Activated naive CD4-positive, alpha-beta T cell (primary cell): ENCODE measurements at places on chromosomes 1 and 21.

- DNase-seq = no peak
Measured at GRCh38 chr1:21664806-21665588, 4.2 kb downstream of the RAP1GAP start.

DNA sequence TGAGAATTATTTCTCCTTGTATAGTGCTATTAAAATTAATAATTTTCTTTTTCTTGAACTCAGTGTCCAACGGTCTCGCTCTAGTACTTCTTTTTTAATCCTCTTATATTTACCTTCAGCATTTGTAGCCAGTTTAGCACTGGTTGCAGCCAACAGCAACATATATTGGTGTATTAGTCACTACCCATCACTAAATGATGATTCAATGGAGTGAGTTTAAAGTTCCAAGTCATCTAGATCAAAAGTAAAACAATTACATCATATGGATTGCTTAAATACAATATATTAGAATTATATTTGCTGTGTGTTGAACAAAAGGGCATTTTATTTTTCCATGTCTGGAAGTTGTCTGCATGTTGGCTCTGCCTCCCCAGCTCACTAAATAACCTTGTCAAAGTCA is 591.8 kb downstream of the ADGRL2 start:
- DNase-seq = no peak

DNA sequence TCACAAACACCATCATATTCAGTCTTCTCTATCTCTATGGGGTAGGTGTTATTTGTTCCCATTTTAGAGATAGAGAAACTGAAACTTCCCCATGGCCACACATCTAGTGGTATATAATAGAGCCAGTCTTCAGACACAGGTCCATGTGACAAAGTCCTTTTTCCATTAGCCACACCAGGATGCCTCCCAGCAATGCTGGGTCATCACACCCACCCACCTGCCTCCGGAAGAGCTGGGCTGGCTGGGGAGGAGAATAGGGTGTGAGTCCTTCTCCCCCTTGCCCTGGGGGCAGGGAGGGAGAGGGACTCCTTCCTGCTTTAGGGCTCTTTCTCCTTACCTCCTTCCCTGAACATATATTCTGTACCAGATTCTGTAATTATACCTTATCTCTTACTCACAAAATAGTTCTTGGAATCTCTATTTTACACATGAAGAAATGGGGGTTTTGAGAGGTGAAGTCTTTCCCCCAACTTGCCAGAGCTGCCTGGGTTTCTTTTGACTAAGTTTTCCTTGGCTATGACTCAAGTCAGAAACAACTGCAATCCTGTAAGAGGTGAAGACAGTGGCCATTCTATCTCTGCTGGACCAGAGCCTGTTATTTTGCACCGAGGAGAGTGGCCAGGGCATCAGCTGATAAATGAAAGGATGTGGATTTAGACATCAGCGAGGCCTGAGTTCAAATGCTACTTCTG is 30.0 kb downstream of the SOX13 start:
- DNase-seq = no peak

DNA sequence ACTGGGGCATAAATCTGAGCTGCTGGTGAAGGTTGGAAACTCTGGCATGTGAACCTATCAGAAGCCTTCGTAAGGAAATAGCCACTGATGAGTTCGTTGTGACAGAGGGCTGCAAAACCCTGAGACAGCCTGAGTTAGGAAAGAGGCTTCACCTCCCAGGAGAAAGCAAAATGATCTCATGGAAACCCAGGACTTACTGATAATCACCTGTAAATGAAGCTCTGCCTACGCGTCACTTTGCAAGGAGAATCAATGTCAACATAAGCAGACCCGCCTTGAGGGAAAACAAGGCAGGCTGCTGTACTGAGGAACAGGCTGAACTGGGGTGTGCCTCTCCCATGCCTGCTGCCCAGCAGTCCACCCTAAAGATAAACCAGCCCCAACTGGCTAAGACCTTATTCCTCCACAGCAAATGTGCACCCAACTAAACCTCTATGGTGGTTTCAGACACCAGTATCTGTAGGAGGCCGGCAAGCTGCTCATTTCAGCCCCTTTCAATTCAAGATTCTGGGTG is 46.8 kb upstream of the SLC44A3 start:
- DNase-seq = no peak

DNA sequence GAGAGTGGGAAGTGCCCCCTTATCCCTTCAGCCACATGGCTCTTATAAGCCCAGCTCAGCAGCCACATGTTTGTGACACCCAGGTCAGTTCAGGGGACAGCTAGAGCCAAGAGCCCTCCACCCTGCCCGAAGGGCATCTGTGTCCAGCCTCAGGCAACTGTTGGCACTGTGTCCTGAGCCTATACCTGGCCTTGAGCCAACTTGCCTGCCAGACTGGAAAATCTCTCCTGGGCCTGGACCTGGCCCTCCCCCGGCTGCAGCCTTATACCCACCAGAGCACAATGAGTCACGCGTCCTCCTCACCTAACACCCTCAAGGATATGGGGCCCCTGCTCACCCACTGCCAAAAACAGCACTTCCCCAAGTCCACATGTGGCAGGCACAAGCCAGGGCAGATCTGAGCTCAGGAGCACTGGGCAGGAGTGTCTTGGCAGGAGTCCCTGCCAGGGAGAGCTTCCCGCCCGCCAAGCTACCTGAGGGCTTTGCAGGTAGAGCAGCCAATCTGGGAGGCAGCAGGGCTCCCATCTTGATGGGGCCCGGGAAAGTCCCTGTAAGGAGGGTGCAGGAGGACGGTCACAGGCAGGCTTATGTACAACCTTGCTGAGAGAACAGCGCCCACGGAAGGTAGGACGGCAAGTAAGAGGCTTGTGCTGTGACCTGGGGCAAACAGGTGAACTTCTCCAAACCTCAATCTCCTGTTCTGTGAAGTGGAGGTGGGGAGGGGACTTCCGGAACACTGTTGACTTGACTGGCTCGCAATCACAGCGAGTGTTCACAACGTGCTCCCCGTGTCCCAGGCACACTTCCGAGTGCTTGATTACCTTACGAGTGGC is 19.8 kb upstream of the HSPG2 start:
- DNase-seq = peak; percentile 36

- no peak for DNase-seq
Measured at GRCh38 chr1:67650061-67650460, 34.9 kb upstream of the GADD45A start.

DNA sequence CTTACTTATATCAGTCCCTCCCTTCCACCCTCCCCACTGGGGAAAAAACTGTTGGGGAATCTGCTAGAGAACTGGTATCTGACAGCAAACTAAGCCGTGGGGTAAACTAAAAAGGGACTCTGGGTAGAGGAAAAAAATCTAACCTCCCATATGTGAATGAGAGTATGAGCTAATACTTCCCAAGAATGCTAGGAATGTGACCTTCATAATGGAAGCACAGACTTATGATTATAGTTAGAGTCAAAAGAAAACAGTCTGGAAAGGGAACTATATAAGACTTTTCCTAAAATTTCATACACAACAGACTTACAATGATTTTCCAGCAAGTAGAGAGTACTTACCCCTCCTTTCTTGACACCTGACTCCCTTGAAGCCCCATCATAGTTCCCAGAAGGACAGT is 23.0 kb upstream of the RBBP5 start:
- DNase-seq = no peak

DNA sequence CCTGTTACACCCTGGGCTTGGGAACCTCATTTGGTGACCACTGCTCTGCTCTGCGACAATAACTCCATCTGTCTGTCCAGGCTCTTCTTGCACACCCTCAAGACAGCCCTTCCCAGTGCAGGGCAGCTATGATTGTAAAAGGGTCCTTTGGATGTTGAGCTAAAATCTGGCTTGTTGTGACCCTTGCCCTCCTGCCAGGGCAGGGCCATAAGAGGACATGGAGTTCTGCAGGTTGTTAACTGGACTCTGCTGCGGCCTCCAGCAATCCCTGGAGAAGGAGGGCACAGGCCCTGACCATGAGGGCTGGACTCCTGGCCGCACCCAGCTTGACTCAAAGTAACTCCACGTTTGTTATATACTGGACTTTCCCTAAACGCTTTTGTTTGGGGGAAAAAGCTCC is 41.2 kb downstream of the DHCR24 start:
- DNase-seq = no peak

GRCh38 chr1:15196807-15197530 is 43.4 kb downstream of the TMEM51 start:
- no peak for DNase-seq

GRCh38 chr1:47030170-47030805 is 6.8 kb downstream of the CYP4X1 start:
- DNase-seq = no peak

GRCh38 chr1:84724128-84724860 is 34.0 kb upstream of the SSX2IP start:
- peak; percentile 37 for DNase-seq

DNA sequence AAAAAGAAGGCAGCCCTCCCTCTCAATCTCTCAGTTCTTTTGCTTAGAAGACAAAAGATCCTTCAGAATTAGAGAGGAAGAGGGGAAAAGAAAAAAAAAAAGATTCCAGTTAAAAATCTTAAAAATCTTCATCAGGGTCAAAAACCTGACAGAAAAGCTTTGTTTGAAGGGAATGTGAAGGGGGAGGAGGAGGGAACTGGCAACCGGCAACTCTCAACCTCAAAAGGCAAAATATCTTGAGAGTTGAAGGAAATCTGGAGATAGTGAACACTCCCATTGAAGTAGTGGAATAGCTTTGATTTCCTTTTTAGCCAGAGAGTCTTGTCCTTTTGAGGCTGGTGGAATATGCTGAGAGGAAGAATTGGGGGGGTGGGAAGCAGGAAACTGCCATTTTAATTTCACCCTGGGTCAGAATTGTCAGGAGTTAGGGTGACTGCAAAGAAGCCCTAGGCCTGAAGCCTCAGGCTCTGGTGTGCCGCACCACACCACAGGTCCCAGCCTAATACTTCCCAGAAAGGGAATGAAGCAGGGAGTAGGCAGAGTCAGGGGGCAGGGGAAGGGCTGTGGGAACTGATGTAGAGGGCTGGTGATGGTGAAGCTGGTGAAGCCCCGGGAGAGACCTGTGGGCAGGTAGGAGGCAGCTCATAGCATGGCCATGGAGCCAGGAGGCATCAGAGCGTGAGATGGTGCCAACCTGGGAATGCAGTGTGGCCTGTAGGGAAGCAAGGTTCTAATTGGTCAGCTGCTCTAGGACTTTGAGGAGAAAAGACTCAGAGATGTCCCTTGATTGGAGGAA is 24.6 kb downstream of the KIRREL1 start:
- DNase-seq = no peak
